ENCODE measurements at places on chromosomes 11 and 22.
A peak's percentile ranks its signal among the peaks of the same experiment; 100 is the strongest.

DNA sequence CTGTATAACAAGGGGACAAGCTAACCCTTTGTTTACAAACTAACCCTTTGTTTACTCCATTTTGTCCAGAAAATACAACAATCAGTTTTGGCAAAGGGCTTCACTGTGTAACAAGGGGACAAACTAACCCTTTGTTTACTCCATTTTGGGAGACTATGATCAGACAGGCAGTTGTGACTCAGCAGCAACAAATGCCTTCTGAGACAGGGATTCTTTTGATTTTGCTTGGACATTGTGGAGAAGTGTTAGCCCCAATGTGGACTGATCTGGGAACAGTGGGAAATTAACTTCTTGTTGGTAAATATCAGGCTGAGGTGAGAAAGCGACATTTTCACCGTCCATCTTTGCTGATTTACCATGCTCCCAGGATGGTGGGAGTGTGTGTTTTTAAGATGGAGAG lies 983 bp downstream of the EHF start:
- no peak for DNase-seq

GRCh38 chr11:10005955-10006525 lies 288.0 kb downstream of the SBF2 start:
- DNase-seq = no peak

DNA sequence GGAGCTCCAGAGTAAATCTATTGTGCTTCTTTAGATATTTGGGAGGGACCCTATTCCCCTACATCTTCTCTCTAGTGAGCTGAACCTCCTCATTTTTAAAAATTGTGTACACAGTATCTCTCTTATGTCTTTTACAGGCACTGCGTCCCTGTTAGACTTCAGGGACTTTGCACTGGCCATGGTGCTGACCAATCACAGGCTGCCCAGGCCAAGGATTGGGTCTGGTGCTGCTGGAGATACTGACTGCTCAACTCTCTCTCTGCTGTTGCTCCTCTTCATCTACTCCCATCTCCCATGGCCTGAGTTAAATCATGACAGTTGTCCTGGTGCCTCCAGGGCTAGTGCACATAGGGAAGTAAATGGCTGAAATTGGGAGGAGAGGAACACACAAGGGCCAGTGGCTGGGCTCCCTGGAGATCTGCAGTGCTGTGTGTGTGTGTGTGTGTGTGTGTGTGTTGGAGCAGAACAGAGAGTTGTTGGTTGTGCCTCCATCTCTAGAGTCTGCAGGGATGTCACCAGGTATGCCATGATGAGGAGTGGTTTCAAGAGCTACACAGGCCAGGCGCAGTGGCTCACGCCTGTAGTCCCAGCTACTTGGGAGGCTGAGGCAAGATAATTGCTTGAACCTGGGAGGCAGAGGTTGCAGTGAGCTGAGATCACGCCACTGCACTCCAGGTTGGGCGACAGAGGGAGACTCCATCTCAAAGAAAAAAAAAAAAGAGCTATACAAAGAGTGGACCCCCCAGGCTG lies 155.3 kb downstream of the ST3GAL4 start:
- no peak for DNase-seq

DNA sequence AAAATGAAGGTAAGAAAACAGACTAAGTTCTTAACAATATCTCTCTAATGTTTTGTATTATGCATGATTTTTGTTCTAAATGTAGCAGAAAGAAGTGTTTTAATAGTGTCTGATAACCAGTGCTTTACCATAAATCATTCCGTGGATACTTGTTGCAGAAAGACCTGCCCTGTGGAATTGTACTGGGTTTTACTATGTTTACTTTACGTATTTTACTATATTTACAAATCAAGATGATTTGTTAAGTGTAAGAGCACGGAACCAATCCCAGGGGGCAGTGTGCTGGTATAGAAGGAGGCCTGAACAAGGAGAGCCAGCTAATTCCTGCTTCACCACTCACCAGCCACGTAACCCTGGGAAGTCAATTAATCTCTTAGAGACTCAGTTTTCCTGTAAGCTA lies 1.4 kb downstream of the HTR3B start:
- no peak for DNase-seq

GRCh38 chr11:114483929-114484328 lies 44.7 kb downstream of the REXO2 start:
- no peak for DNase-seq

DNA sequence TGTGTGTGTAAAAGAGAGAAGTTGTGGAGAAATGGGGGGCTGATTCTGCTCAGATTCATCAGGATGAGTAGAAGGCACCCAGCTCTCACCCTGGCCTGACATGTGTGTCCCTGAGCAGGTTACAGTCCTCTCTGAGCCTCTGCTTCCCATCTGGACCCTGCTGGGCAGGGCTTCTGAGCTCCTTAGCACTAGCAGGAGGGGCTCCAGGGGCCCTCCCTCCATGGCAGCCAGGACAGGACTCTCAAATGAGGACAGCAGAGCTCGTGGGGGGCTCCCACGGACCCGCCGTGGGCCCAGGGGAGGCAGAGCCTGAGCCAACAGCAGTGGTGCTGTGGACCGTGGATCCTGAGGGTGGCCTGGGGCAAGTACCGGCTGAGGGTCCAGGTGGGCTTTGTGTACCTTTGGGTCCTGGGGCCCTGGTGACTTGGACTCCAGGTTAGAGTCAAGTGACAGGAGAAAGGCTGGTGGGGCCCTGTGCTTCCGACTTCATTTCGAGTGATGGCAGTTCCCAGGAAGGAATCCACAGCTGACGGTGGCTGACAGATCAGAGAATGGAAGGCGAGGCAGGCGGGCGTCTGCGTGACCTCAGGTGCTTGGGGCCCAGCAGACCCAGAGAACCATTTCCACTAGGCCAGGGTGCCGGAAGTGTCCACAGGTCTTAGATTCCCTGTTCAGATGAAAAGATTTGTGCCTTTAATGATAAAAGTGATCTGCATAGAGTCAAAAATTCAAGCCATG lies 21.9 kb downstream of the NEAT1 start:
- DNase-seq = peak; percentile 14

DNA sequence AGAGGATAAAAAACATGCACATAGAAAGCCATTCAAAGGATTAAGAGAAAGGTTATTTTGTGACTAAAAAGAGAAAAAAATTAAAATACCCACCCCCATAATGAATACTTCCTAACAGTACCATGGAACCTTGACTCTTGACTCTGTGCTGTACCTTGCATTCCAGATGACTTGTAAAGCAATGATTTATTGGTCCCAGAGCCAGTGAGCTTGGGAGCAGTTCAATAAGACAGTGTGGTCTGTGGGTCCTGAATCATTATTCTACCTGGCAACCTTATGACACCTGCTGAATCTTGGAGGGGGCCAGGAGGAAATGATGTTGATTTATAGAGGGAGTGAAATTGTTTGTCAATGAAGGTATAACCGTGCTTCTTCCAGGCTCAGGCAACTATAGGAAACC lies 34.2 kb upstream of the PAX6 start:
- DNase-seq = no peak

DNA sequence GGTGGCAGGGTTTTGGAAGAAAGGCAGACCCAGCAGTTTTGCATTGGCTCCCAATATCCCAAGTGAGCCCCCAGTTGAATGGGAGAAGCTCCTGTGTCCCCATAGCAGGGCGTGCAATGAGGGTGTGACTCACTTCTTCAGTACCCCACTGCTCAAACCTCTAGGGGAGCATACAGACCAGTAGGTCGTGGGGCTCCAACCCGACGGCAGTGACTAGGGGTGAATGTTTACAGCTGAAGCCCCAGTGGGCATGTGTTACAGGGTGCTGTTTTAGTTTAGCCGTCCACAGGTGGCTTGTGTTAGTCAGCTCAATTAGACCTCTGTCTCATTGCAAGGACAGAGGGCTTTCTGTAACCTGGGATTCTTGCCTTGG lies 564.5 kb upstream of the CNTN5 start:
- DNase-seq = no peak

DNA sequence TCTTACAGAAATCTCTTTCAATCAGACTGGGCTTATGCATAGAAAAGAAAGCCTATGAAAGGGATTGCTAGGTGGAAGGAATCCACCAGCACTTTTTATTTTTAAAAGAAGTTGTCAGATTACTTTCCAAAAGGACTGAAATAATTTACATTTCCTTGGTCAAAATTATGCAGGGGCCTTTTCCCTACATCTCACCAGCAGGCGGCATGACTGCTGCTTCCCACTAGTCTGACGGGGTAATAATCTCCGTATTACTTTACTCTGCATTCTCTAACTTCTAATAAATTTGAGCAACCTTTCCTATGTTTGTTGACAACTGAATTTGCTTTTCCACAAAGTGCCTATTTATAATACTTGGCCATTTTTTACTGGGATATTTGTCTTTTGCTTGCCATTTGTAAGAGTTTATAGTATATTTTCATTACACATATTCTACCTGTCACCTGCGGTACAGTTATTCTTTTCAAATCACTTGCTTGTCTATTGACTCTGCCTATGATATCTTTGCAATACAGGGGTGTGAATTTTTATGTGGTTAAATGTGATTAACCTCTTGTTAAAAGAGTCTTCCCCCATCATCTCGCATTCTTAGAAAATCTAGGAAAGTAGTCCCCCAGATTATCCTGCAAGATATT lies 51.9 kb upstream of the USP47 start:
- DNase-seq = peak; percentile 8

DNA sequence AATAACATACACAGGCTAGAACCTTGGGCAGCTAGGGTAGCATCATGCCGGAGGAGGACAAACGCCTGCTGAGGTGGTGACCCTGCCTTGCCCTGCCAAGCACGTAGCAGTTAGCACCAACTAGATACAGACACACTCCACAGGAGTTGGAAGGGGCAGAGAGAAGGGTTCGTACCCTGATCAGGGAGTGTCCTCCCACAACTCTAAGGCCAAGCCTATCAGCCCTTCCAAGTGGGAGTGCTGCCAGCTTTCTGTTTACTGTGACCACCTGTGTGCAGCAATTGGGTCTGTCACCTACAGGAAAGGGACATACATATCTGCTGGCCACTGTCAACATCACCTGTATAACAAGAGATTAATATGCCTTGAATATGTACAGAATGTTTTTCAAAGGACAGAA lies 1.9 kb upstream of the THAP7 start:
- DNase-seq = no peak

- DNase-seq = peak; percentile 48
Observed at GRCh38 chr11:125923012-125923579, 18.8 kb downstream of the DDX25 start.

- DNase-seq = peak; percentile 68
Observed at GRCh38 chr11:57648801-57649735, 644 bp downstream of the YPEL4 start.

GRCh38 chr11:3807909-3808860 lies at the start of gene PGAP2:
TSS of gene PGAP2 (plus strand) at chr11:3808560. CDS start at chr11:3811260, 2,700 bp downstream.
- DNase-seq = peak; percentile 63

GRCh38 chr11:76701294-76702040 lies 30.9 kb upstream of the LRRC32 start:
- peak; percentile 60 for DNase-seq

DNA sequence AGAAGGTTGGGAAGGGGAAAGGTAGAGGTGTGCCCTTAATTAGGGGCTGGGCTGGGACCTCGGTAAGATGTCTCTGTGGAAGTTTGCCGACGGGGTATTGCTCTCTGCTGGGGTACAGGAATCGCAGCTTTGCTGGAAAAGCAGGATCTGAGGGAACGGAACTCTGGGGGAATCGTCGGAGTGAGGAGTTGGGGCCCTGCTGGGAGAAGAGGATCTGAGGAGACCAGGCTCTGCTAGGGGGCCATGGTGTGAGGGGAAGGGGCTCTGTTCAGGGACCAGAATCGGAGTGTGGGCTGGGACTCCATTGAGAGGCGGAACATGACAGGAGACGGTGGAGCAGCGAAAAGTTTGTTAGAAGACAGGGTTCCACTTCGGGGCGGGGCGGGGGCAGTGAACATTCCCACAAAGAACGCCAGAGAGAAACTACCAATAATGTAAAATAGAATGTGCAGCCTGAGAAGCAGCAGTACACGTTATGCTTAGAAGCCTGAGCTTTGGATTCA lies 456 bp downstream of the AAMDC start:
- no peak for DNase-seq

DNA sequence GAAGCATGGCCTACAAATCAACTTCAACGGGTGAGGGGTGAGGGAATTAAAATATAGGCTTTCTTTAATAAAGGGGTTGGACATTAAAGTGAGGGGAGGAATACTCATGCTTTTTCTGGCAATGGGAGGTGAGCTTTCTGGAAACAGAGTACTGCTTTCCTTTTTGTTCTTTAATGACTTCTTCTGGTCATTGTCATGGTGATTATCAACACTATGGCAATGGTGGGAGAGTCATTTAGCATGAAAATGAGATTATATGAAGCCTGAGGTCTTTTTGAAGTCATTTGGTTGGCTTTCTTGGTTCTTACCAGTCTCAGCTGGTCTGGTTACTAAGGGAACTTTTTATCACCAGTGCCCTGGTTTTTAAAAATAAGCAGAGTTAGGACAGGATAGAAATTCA lies 475.8 kb upstream of the LRRC4C start:
- DNase-seq = no peak

DNA sequence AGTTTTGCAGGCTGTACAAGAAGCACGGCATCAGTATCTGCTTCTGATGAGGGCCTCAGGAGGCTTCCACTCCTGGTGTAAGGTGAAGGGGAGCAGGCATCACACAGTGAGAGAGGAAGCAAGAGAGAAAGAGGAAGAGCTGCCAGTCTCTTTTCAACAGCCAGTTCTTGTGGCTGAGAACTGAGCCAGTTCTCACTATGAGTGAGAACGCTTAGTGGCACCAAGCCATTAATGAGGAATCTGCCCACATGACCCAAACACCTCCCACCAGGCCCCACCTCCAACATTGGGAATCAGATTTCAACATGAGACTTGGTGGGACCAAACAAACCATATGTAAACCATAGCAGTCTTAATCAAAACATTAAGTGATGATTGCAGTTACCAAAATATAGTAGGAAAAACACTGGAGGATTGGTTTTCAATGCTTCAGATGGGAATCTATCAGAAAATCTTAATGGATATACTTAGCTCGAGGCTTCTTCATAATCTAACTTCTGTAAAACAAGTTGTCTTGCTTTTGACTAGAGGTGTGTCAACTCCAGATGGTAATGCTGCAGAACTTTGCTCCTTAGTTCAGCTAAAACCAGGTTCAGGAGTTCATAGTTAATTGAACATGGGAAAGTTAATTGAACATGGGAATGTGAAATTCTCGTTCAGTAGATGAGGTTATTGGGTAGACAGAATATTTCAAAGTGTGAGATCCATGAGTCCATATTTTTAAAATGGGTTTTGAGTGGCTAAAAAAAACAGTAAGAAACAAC lies 12.2 kb downstream of the FAR1 start:
- DNase-seq = no peak

DNA sequence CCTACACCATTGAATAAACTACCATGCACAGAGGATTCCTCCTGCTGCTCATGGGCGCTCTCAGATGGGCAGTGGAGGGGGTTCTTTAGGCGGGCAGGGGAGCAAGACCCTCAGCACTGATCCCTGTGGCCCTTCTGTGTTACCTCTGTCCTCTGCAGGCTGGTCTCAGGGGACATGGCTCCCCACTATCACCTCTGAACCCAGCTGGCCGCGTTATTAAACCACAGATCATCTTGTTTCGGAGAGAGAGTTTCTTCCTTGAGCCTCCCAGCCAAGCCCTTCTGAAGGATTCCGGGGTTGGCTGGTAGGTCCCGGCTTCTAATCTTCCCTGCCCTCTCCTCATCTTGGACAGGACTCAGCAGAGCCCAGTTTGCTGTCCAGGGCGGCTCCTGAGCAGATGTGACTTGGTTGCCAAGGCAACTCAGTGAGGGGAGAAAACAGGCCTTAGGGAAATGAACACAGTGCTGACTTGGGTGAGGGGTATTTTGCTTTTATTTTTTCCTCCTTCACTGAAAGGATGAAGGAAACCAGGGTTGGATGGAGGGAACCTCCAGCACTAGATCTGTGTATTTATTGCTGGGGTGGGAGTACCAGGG lies 13.3 kb downstream of the APOL3 start:
- DNase-seq = no peak
